Femur (tissue), 1 donor: ENCODE measurements at places on chromosomes 5 and 9.

GRCh38 chr5:109486200-109486804, 76.5 kb upstream of the PJA2 start:
- peak; percentile 69 for DNase-seq

GRCh38 chr5:145598983-145599382, 236.2 kb downstream of the PRELID2 start:
- DNase-seq, result no peak

DNA sequence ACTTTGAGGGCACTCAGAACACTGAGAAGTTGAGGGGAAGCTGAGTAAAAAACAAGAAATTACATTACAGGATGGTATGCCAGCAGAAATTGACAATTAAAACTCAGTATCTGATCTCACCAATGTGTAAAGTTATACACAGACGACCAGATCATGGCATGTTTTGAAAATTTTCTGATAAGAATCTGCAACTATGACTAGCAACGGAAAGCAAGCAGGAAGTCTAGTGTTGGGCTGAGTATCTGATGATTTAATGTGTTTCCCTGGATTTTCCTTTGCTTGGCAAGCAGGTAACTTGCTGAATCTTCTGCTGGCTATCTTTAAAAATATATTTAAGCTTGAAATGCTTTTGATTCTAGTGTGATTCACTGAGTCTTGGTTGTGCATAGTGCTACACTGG, 5.2 kb upstream of the GCNT4 start:
- DNase-seq, result no peak

DNA sequence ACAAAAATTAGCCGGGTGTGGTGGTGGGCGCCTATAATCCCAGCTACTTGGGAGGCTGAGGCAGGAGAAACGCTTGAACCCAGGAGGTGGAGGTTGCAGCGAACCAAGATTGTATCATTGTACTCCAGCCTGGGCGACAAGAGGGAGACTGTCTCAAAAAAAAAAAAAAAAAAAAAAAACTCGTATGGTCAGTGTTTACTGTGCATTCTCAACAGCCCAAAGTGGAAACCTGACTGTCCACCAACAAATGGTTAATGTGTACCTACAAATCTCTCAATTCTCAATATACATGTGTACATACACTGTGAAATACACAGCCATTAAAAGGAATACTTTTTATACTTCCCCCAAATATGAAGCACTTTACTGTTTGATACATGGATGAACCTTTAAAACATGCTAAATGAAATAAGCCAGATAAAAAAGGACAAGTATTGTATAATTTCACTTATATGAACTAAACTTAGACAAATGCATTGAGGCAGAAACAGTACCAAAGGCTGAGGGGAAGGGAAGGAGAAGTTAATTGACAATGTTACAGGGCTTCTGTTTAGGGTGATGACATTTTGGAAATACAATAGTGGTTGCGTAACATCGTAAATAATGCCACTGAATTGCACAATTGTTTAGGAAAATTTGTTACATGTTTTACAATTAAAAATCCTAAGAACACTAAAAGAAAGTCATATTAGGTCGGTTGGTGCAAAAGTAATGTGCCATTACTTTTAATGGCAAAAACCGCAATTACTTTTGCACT, 16.5 kb downstream of the DNAJA1 start:
- no peak for DNase-seq

DNA sequence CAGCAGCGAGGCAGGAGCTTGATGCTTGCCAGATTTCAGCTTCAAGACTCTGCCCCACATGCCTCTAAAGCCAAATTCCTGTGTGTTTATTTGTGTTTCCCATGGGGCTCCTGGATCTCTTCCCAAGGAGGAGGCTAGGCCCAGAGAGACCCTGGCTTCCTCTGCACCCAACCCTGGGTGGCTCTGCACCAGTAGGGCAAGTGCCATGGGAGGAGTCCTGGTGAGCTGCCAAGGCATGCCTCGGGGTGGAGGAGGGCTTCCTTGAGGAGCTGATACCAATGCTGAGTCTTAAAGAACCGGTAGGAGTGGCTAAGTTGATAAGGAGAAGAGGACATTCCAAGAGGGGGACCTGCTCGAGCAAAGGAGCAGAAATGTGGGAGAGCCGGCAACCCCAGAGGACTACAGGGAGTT, 6.8 kb upstream of the TIFAB start:
- DNase-seq, result no peak

DNA sequence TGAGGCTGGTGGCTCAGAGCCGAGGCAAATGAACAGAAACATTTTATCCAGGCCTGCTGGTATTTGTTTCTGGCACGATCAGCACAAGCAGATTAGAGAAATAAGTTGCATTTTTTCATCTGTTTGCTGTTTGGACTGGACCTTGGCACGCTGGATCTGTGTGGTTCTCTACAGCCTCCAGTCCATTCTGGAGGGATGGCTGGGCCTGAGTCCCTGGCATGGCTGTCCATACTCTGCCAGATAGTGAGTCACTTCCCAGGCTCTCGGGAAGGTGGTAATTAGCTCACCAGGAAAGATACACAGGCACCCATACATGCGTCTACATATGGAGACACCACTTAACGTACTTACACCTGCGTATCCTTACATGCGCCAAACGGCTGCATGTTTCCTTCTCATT, 78.6 kb downstream of the SPRY4 start:
- peak; percentile 65 for DNase-seq

GRCh38 chr9:15512204-15512603, 1.4 kb upstream of the PSIP1 start:
- no peak for DNase-seq

DNA sequence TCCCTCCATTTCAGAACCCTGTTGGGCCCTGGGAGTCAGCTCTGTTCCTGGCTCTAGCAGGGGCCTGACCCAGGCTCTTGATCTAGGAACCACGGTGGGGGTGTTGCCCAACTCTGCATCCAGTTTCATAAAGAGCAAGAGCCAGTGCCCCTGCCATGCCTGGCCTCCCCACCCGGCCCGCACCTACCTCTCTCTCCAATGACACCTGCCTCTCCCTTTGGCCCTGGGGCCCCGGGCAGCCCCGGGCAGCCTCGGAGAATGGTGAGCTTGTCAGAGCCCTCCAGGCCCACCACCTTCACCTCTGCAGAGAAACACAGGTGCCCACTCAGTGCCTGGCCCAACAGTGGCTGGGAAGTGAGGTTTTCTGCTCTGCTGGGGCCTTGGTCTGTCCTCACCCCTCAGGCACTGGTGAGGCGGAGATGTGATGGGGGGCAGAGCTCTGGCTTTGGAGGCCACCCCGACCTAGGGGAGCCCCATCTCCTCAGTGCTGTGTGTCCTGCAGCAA, 1.5 kb downstream of the FCN1 start:
- DNase-seq, result peak; percentile 7

DNA sequence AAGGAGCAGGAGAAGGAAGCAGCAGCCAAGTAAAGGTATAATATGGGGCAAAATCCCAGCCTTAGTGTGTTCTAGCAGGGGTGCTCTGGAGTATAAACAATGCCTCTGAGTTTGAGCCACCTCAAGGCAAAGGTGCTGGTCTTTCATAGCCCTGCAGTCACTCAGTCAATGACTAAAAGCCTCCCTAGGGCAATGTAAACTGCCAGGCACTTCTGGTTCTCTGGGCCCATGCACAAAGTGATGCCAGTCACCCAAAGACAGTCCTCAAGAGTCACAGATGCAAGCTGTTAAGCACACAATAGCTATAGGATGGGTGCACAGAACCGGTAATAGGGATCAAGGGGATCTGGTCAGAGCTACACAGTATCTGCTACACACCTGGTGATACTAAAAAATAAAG, 12.6 kb downstream of the ZBTB5 start:
- no peak for DNase-seq

GRCh38 chr9:94983552-94983951, 257.1 kb downstream of the AOPEP start:
- DNase-seq, result no peak

- DNase-seq, result no peak
Measured at GRCh38 chr5:87948486-87948885, 320.2 kb downstream of the TMEM161B start.

DNA sequence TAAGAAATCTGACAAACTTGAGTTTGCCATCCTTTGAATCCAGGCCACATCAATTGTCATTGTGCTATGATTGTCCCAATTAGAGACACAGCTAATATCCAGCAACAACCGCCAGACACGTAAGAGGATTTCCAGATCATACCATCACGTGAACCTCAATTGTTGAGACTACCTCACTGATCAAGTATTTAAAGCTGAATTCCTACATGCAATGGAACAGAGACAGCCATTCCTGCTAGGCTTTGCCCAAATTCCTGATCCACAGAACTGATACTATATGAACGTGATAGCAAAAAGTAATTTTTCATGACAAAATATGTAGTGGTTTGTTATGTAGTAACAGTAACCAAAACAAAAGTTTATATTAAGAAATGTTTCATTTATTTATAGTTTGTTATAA, 657.7 kb downstream of the PRR16 start:
- no peak for DNase-seq

DNA sequence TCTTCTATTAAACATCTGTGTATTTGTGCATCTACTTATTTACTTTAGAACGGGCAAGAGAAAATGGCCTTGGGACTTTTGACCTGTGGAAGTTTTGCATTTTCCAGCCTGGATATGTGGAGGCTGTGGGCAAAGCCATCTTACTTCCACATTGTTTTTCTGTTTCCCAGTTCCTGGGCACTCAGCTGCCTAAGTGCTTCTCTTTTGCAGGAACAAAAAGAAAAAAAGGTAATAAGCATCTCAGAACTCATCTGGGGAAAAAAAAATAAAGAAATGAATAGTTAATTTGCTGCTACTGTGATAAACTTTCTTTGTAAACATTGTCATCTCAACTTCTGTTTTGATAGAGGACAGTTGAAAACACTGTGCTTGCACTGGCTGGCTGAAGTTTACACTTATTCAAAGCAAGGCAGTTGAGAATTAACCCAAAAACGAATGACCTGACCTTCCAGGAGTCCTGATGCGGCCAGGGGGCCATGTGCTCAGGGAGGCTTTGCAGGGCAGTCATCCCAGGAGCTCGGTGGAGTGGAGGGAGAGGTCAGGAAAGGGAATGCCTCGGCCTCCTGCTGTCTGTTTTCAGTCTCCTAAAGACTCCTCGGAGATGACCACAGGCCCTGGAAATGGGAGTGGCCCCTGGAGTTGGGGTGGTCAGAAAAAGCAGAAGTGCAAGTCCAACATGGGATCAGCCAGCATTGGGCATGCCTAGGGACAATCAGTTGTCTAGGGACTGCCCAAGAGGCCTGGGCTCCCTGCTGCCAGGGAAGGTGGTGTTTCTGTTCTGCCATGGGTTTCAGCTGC, 75.5 kb downstream of the RAI14 start:
- no peak for DNase-seq

DNA sequence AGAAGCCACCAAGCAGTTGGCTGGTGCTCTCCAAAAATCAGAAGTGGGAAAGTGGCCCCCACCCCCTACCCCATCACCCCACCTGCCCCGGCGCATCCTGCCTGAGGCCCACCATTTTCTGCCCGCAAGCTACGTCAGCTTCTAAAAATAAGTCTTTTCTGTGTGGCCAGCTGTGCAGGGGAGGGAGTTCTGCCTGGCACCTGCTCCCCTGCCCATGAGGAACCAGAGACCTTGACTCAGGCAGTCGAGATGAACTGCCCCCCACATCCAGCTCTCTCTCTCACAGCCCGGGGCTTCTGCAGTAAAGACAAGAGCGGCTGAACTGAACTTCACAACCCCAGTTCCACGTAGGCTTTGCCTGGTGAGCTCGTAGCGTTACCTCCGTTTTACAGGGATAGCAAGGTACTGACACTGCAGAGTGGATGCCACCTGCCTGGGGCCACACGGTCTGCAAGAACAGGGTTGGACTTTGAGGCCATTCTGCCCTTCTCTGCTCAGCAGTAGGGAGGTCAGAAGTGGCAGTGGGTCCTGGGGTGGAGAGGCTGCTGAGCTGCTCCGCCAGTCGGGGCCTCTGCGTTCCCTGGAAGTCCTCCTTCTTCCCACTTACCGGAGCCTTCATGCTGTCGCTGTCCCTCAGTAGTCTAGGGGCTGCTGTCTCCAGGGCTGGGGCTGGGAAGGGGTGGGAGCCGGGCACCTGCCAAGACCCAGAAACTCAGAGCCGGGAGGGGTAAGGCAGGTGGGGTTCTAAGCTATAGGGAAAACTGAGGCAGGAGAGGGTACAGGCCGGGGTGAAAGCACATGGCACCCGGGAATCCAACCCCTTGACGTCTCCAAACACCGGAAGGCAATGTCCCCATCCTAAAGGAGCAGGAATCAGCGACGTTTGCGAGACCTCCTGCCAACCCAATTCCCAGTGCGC, 781 bp downstream of the ST6GALNAC4 start:
- DNase-seq, result peak; percentile 62

DNA sequence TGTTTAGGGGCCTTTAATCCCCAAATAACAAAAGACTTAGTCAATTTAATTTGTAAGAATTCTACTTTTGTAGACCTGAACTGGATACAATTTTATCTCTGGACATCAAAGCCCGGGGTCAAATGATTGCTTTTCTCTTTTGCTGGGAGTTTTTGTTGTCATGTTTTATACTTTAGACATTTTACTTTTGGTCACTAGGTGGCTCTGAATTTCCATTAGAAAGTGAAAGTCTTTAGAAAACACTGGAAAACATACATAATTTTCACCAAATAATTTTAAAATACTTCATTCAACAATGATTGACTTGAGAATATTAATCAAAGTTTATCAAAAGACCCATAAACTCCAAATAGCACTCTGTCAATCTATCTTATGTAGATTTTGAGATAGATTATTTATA, 2.8 kb upstream of the PCA3 start:
- DNase-seq, result no peak

GRCh38 chr5:154313360-154314017, 123.0 kb downstream of the GALNT10 start:
- no peak for DNase-seq

DNA sequence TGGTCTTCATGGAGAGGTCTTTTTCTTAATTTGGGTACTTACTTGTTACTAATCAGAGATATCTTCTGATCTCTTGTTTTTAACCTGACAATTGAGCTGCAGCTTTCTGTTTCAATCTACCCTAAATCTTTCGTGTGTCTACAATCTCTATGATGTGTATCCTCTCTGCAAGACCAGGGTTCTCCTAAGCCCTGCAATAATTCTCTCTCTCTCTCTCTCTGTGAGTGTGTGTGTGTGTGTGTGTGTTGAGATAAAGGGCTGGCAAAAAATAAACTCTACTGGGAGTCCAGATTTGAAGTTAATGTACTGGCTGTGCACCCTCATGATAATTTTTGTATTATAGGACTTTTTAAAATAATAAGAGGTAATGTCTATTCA, 57.8 kb upstream of the FBXL7 start:
- DNase-seq, result no peak

GRCh38 chr5:66728049-66728448, 131.9 kb downstream of the MAST4 start:
- no peak for DNase-seq

- DNase-seq, result no peak
Measured at GRCh38 chr9:28135549-28135948, 562.3 kb upstream of the C9orf72 start.

- no peak for DNase-seq
Measured at GRCh38 chr5:3489239-3489843, 106.3 kb upstream of the IRX1 start.
